Endothelial cell (in vitro differentiated cells): ENCODE measurements at places on chromosomes 5 and 9.

DNA sequence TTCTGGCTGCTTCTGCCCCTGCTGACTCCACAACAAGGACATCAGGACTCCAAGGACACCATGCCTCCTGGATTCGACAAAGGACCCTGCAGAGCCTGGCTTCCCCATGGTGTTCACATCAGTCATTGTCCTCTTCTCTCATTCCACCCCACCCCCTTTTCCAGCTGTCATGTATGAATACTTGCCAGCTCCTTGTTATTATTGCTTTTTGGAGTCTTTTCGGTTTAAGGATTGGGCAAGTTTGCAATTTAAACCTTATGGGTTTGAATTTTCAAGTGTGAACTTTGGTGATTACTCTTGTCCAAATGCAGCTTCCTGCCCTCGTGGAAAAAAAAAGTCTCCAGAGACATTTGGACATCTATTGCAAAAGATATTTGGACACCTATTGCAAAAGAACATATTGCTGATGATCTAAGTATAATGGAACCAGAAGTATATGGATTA, 14.2 kb upstream of the LVRN start:
- no peak overlapping the region for H3K4me3 ChIP-seq
- H3K4me1 ChIP-seq = peaks cover 3% of the 10 kb centered on the region
- DNase-seq = no peak
- no peak overlapping the region for H3K27ac ChIP-seq
- peaks cover 2% of the 10 kb centered on the region for H3K27me3 ChIP-seq

GRCh38 chr9:113012492-113012891, 500 bp upstream of the ZNF883 start:
- H3K4me1 ChIP-seq = no peaks in the 10 kb centered on the region
- H3K4me3 ChIP-seq = peak overlapping the region; percentile 91
- no peaks in the 10 kb centered on the region for H3K27me3 ChIP-seq
- H3K27ac ChIP-seq = no peak overlapping the region
- peaks cover 14% of the 10 kb centered on the region for H3K36me3 ChIP-seq
- DNase-seq = no peak

DNA sequence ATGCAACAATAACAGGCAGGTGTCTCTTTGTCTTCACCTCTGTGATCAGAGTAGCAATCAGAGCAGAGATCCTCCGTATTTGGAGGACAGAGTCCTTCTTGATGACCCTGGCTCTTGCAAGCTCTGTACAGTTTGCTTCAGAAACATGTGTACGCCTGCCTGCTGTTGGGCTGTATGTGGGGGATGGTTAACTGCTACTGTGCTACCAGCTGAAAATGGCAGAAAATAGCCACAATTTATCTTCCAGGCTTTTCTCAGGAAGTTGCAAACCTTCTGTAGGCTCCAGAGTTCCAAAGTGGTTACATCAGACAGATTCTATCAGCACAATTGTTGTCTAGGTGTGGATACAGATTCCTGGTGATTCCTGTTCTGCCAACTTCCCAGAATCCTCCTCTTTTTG, 35.5 kb downstream of the DDX46 start:
- peaks cover 7% of the 10 kb centered on the region for H3K4me1 ChIP-seq
- no peak overlapping the region for H3K4me3 ChIP-seq
- DNase-seq = no peak

DNA sequence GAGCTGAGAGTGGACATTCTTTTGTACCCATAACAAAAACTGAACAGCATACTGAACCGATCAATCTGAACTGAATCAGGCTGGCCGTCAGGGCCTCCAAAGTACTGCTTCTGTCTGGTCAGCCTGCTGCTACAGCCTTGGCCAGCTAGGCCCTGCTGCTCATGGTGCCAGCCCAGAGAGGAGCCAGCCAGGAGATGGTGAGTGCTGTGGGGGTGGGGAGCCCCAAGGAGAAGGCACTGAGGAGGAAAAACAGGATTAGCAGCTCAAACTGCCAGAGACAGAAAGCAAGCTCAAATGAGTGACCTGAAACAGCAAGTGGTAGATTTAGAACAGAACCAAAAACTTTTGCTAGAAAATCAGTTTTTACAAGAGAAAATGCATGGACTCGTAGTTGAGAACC, 23.9 kb downstream of the SRP19 start:
- DNase-seq = no peak
- H3K27ac ChIP-seq = no peak overlapping the region
- no peaks in the 10 kb centered on the region for H3K4me1 ChIP-seq
- H3K27me3 ChIP-seq = no peaks in the 10 kb centered on the region

DNA sequence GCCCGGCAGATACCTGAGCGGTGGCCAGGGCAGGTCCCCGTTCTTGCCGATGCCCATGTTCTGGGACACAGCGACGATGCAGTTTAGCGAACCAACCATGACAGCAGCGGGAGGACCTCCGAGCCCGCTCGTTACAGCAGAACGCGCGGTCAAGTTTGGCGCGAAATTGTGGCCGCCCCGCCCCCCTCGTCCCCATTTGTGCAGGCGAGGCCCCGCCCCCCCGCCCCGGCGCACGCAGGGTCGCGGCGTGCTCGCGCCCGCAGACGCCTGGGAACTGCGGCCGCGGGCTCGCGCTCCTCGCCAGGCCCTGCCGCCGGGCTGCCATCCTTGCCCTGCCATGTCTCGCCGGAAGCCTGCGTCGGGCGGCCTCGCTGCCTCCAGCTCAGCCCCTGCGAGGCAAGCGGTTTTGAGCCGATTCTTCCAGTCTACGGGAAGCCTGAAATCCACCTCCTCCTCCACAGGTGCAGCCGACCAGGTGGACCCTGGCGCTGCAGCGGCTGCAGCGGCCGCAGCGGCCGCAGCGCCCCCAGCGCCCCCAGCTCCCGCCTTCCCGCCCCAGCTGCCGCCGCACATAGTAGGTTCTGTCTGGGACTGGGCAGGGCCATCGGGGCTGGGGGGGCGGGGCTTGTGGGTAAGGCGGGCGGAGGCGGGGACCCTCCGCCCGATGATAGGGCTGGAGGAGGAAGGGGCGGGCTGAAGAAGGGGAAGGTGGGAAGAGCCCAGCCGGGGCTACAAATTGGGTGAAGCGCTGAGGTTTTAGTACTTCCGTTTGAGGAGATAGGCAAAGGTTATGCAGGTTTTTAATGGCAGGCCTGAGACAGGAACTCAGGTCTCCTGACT, at the start of the genes DHFR and MSH3:
Gene DHFR, minus strand, starts transcription at position 593 of the 840 bp plus-strand sequence. Its CDS starts 494 bp downstream, at position 99.
Gene MSH3, plus strand, starts transcription at position 262 of the 840 bp plus-strand sequence. Its CDS starts 76 bp downstream, at position 338.
- peaks cover 18% of the 10 kb centered on the region for H3K36me3 ChIP-seq
- peak within 1 kb of the TSS; percentile 93 for H3K4me3 ChIP-seq

DNA sequence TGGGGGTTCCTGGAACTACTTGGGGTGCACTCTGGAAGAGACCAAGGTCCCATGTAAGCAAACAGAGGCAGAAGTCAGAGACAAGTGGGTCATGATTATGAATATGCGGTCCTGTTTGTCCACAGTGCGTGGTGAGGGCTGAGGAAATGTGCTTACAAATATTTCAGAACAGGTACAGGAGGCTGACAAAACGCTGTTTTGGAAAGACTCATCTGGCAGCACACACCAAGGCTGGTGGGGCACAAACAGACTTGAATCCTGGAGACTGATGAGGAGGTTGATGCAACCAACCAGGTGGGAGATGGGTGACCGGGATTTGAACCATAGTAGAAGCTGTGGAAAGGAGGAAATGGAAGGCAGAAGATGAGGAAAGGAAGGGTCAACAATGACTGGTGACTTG, 83.8 kb downstream of the ADRB2 start:
- no peak for DNase-seq
- no peak overlapping the region for H3K27ac ChIP-seq
- H3K36me3 ChIP-seq = no peaks in the 10 kb centered on the region
- H3K4me3 ChIP-seq = no peak overlapping the region

DNA sequence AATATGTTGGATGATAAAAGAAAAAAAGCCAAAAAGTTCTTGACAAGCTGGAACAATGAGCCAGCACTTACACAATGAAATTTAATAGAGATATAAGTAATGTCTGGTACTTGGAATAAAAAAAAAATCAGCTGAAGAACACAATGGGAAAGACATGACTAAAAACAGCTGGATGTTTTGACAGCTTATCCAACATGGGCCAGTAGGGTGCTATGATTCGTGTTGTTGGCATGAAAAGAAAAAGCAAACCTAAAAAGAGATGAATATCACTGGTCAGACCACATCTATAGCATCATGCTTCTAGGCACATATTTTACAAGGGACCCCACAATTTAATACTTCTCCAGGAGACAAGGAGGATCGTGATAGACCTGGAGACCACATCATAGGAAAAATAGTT, 175.3 kb downstream of the ARL15 start:
- no peaks in the 10 kb centered on the region for H3K36me3 ChIP-seq
- no peak overlapping the region for H3K27ac ChIP-seq

GRCh38 chr5:74763504-74763903, 3.4 kb downstream of the GFM2 start:
- peaks cover 25% of the 10 kb centered on the region for H3K4me1 ChIP-seq
- peaks cover 5% of the 10 kb centered on the region for H3K36me3 ChIP-seq
- H3K27me3 ChIP-seq = no peaks in the 10 kb centered on the region
- no peak overlapping the region for H3K27ac ChIP-seq

DNA sequence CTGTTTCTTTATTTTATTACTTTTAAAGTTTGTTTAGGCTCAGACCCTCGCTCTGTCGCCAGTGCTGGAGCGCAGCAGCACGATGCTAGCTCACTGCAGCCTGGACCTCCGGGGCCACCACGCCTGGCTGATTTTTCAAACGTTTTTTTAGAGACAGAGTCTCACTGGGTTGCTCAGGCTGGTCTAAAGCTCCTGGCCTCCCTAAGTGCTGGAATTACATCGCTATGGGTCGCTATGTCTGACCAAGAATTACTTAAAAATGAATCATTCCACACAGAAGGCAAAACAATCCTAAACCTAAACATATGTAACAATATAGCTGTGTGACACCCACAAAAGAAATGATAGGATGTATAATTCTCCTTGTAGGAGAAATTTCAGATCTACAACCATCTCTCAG, 86.9 kb upstream of the SIMC1 start:
- peaks cover 2% of the 10 kb centered on the region for H3K27me3 ChIP-seq
- H3K4me3 ChIP-seq = no peak overlapping the region
- H3K4me1 ChIP-seq = peaks cover 3% of the 10 kb centered on the region
- H3K36me3 ChIP-seq = no peaks in the 10 kb centered on the region
- no peak overlapping the region for H3K27ac ChIP-seq
